Tibial nerve (tissue), 4 donors: ENCODE measurements at places on chromosomes 2 and 18.

DNA sequence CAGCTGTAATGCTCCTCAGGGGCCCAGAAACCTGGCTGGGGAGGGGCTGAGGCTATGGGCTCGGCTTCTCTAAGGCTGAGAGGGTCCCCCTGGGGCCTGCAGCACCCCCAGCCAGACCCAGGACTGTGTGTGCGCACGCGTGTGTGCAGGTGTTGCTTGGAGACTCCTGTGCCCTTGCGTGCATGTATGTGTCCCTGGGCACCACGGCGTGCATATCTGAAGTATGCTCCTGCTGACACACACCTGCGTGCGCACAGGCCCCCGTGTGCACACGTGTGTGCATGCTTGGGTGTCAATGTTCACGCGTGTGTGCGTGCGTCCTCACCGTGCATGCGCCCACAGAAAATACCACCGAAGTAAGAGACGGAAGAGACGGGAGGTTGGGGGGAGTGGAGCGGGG lies 14.9 kb upstream of the ECEL1 start:
- H3K4me3 ChIP-seq, result no peak overlapping the region
- DNase-seq, result no peak
- H3K27me3 ChIP-seq, result no peaks in the 10 kb centered on the region
- H3K36me3 ChIP-seq, result no peaks in the 10 kb centered on the region
- H3K4me1 ChIP-seq, result no peaks in the 10 kb centered on the region
- no peak overlapping the region for H3K27ac ChIP-seq

- no peaks in the 10 kb centered on the region for H3K36me3 ChIP-seq
Measured at GRCh38 chr2:133424876-133425275, 143.4 kb downstream of the NCKAP5 start.

- no peak for DNase-seq
- no peaks in the 10 kb centered on the region for H3K36me3 ChIP-seq
- no peaks in the 10 kb centered on the region for H3K27me3 ChIP-seq
- no peak overlapping the region for H3K4me3 ChIP-seq
- no peaks in the 10 kb centered on the region for H3K4me1 ChIP-seq
Measured at GRCh38 chr2:212770240-212770639, 231.6 kb upstream of the ERBB4 start.

DNA sequence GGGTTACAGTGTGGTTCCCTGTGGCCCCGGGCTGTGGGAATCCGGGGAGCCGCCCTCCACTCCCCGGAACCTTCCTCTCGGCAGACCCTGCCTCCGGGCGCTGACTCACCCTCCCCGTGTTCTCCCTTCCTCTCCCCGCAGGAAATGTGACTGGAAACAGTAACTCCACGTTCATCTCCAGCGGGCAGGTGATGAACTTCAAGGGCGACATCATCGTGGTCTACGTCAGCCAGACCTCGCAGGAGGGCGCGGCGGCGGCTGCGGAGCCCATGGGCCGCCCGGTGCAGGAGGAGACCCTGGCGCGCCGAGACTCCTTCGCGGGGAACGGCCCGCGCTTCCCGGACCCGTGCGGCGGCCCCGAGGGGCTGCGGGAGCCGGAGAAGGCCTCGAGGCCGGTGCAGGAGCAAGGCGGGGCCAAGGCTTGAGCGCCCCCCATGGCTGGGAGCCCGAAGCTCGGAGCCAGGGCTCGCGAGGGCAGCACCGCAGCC lies 59.5 kb downstream of the TNFRSF11A start:
- no peak for DNase-seq
- H3K27ac ChIP-seq, result no peak overlapping the region
- no peaks in the 10 kb centered on the region for H3K4me1 ChIP-seq
- H3K36me3 ChIP-seq, result no peaks in the 10 kb centered on the region
- no peak overlapping the region for H3K4me3 ChIP-seq

DNA sequence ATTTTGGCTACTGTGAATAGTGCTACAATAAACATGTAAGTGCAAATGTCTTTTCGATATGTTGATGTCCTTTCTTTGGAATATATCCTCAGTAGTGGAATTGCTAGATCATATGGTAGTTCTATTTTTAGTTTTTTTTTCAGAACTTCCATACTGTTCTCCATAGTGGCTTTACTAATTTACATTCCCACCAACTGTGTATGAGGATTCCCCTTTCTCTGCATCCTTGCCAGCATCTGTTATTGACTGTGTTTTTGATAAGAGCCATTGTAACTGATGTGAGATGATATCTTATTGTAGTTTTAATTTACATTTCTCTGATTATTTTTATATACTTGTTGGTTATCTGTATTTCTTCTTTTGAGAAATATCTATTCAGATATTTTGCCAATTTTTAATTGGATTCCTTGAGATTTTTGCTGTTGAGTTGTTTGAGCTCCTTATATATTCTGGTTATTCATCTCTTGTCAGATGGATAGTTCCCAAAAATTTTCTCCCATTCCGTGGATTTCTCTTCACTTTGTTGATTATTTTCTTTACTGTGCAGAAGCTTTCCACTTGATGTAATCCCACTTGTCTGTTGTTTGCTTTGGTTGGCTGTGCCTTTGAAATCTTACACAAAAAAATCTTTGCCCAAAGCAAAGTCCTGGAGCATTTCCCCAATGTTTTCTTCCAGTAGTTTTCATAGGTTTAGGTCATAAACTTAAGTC lies 532.3 kb downstream of the PID1 start:
- DNase-seq, result no peak
- H3K4me1 ChIP-seq, result no peaks in the 10 kb centered on the region
- no peak overlapping the region for H3K27ac ChIP-seq
- H3K27me3 ChIP-seq, result no peaks in the 10 kb centered on the region

DNA sequence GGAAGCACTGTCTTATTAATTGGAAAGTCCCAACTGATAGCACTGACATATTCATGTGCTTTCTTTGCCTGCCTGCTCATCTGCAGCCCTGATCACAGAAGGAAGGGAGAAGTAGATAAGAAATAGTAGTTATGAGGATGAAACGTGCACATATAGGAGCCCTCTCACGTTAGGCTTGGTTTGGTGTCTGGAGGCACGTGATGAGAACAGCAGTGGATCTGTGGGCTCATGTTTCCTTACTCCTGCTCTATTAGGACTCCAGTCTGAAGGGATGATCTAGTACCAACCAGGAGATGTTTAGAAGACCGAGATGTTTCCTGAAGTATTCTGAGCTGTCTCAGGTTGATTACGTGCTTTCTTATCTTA lies 84.9 kb downstream of the MAP4K4 start:
- no peaks in the 10 kb centered on the region for H3K4me1 ChIP-seq
- no peaks in the 10 kb centered on the region for H3K27me3 ChIP-seq
- no peak for DNase-seq
- no peaks in the 10 kb centered on the region for H3K36me3 ChIP-seq

GRCh38 chr2:169237286-169237685 lies 125.0 kb downstream of the LRP2 start:
- no peak for DNase-seq
- no peaks in the 10 kb centered on the region for H3K27me3 ChIP-seq
- no peak overlapping the region for H3K4me3 ChIP-seq
- no peaks in the 10 kb centered on the region for H3K36me3 ChIP-seq

GRCh38 chr18:77065221-77065981 lies 67.2 kb downstream of the MBP start:
- no peak overlapping the region for H3K4me3 ChIP-seq
- H3K27ac ChIP-seq, result peak overlapping the region; percentile 68
- peak; percentile 61 for DNase-seq
- no peaks in the 10 kb centered on the region for H3K27me3 ChIP-seq
- H3K4me1 ChIP-seq, result peaks cover 32% of the 10 kb centered on the region

- H3K27me3 ChIP-seq, result no peaks in the 10 kb centered on the region
- no peaks in the 10 kb centered on the region for H3K36me3 ChIP-seq
- no peak overlapping the region for H3K27ac ChIP-seq
- DNase-seq, result peak; percentile 69
- H3K4me1 ChIP-seq, result no peaks in the 10 kb centered on the region
Measured at GRCh38 chr2:239991689-239992314, 33.3 kb downstream of the NDUFA10 start.

GRCh38 chr2:238497610-238498005 lies 70.9 kb downstream of the ASB1 start:
- H3K4me1 ChIP-seq, result no peaks in the 10 kb centered on the region
- no peak overlapping the region for H3K4me3 ChIP-seq
- no peak overlapping the region for H3K27ac ChIP-seq
- no peaks in the 10 kb centered on the region for H3K27me3 ChIP-seq
- DNase-seq, result no peak

GRCh38 chr2:200585730-200586643 lies at the start of gene AOX1:
Gene AOX1, plus strand, starts transcription at chr2:200586014. Its CDS starts 95 bp downstream, at chr2:200586109.
- H3K4me1 ChIP-seq, result peaks cover 17% of the 10 kb centered on the region
- H3K27ac ChIP-seq, result peak within 1 kb of the TSS; percentile 76
- no peaks in the 10 kb centered on the region for H3K27me3 ChIP-seq
- peak; percentile 59 for DNase-seq
- no peaks in the 10 kb centered on the region for H3K36me3 ChIP-seq

- no peak for DNase-seq
- H3K36me3 ChIP-seq, result no peaks in the 10 kb centered on the region
Measured at GRCh38 chr18:43651057-43651456, 373.8 kb upstream of the SYT4 start.

DNA sequence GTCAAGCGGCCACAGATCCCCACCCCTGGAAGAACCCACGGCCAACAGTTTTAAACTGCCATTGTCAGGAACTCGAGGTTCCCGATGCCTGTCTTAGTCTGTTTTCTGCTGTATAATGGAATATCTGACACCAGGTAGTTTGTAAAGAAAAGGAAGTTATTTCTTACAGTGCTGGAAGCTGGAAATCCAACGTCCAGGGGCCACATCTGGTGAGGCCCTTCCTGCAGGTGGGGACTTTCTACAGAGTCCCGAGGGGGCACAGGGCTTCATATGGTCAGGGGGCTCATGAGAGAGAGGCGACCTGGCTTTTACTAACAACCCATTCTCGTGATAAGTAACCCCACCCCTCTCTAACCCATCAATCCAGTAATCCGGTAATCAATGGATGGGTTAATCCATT lies 501.6 kb upstream of the MYT1L start:
- H3K36me3 ChIP-seq, result no peaks in the 10 kb centered on the region
- H3K27me3 ChIP-seq, result no peaks in the 10 kb centered on the region
- no peak for DNase-seq
- no peaks in the 10 kb centered on the region for H3K4me1 ChIP-seq
- H3K4me3 ChIP-seq, result no peak overlapping the region
- H3K27ac ChIP-seq, result no peak overlapping the region

DNA sequence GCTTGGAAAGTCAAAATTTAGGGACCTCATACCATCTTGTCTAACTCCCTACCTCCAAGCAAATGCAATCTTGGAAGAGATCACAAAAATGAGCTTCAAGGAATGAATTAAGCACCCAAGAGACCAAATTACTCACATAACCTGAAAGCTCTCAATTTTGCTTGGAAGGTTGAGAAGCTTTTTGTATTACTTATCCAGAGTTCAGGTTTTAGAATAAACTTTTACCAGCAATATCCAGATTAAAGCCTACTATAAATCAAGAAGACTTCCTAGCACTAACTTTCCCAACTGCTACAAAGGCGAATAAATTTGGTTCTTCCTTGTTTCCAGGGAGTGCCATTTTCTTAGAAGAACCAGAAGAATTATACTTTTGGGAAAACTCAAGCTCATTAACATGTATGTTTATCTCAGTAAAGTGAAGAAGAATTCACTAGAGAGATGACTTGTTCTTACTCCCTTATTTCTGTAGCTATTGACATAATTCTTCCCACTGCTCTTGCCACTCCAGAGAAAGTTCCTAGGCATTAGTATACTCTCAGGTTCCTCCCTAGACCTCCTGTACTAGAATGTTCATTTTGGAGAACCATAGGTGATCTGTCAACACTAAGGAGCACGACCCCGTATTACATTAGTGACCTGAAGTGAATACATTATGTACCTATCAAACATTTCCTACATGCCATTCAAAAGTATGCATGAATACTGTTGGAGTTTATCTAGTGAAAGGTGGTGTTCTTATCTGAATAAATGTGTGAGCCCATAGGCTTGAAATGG lies 18.0 kb upstream of the STPG4 start:
- no peak for DNase-seq
- H3K36me3 ChIP-seq, result no peaks in the 10 kb centered on the region
- H3K4me3 ChIP-seq, result peak overlapping the region; percentile 96
- peaks cover 40% of the 10 kb centered on the region for H3K4me1 ChIP-seq
